A549 treated with CpdA at 1 μM for 4 hours (cell line): ENCODE measurements at places on chromosomes 12 and 14. TPM values are rescaled to one million over a fixed set of nuclear protein-coding genes. Genes with fewer than 3 reads are reported as not detected.

Gene L2HGDH
- 9.7 to 11.8 TPM (median 10.2 TPM) in 5 replicates for total RNA-seq

Gene SLC6A12
- total RNA-seq, result 0.65 to 1.5 TPM (median 0.76 TPM) in 5 replicates

Gene LMO3
- total RNA-seq, result not detected in 5 replicates

Gene PKP2
- 2.1 to 3.1 TPM (median 2.5 TPM) in 5 replicates for total RNA-seq

Gene MLF2
- 262 to 311 TPM (median 307 TPM) in 5 replicates for total RNA-seq

Gene TSPAN9
- total RNA-seq, result 16.7 to 22.0 TPM (median 19.1 TPM) in 5 replicates

Gene ITGB7
- total RNA-seq, result 0.29 to 0.56 TPM (median 0.45 TPM) in 5 replicates

Gene RNASE1
- total RNA-seq, result 0.16 to 0.35 TPM (median 0.24 TPM) in 3 of 5 replicates, not detected in the others

Gene RNF212B
- total RNA-seq, result not detected in 5 replicates

Gene MEG3
- total RNA-seq, result 56.5 to 102 TPM (median 73.0 TPM) in 5 replicates

Gene ADAMTS20
- total RNA-seq, result not detected in 5 replicates

Gene TDG
- total RNA-seq, result 25.7 to 33.7 TPM (median 26.9 TPM) in 5 replicates

Gene IFI27
- total RNA-seq, result 0.62 to 2.3 TPM (median 0.95 TPM) in 5 replicates

Gene KERA
- total RNA-seq, result not detected in 5 replicates

Gene COPZ1
- 217 to 341 TPM (median 246 TPM) in 5 replicates for total RNA-seq

Gene ART4
- not detected in 5 replicates for total RNA-seq

Gene ANKS1B
- total RNA-seq, result 0.24 to 0.63 TPM (median 0.47 TPM) in 5 replicates

Gene CCDC38
- 0.06 to 0.24 TPM (median 0.12 TPM) in 5 replicates for total RNA-seq

Gene LGR5
- 0.08 TPM in 1 of 5 replicates, not detected in the others for total RNA-seq

Gene KRT79
- total RNA-seq, result 0.09 to 0.22 TPM (median 0.16 TPM) in 4 of 5 replicates, not detected in the other

Gene OR6C2
- total RNA-seq, result not detected in 5 replicates

Gene RERG
- 0.14 to 0.47 TPM (median 0.21 TPM) in 5 replicates for total RNA-seq

Gene FSCB
- total RNA-seq, result not detected in 5 replicates

Gene KRT71
- not detected in 5 replicates for total RNA-seq

Gene CMA1
- total RNA-seq, result not detected in 5 replicates

Gene KRT85
- not detected in 5 replicates for total RNA-seq

Gene NID2
- total RNA-seq, result 16.2 to 25.5 TPM (median 18.1 TPM) in 5 replicates

Gene CISTR
- not detected in 5 replicates for total RNA-seq

Gene GON7
- 13.5 to 18.5 TPM (median 15.5 TPM) in 5 replicates for total RNA-seq

Gene MPHOSPH9
- 16.1 to 32.0 TPM (median 23.9 TPM) in 5 replicates for total RNA-seq

Gene PZP
- not detected in 5 replicates for total RNA-seq

Gene KRT72
- total RNA-seq, result not detected in 5 replicates

Gene TBC1D30
- 1.8 to 2.5 TPM (median 2.0 TPM) in 5 replicates for total RNA-seq

Gene RTL1
- total RNA-seq, result 0.23 to 0.35 TPM (median 0.31 TPM) in 5 replicates

Gene NEUROD4
- total RNA-seq, result not detected in 5 replicates

Gene GMFB
- 36.4 to 97.2 TPM (median 37.5 TPM) in 5 replicates for total RNA-seq

Gene C14orf180
- not detected in 5 replicates for total RNA-seq

Gene LRRC43
- total RNA-seq, result 0.14 to 0.24 TPM (median 0.17 TPM) in 3 of 5 replicates, not detected in the others

Gene CLEC6A
- total RNA-seq, result not detected in 5 replicates

Gene CIDEB
- 0.18 to 0.50 TPM (median 0.32 TPM) in 5 replicates for total RNA-seq

Gene TRIAP1
- total RNA-seq, result 73.7 to 84.0 TPM (median 78.3 TPM) in 5 replicates

Gene ST8SIA1
- 0.06 to 0.08 TPM in 2 of 5 replicates, not detected in the others for total RNA-seq

Gene SLC6A13
- total RNA-seq, result 0.21 to 0.66 TPM (median 0.51 TPM) in 4 of 5 replicates, not detected in the other

Gene SCYL2
- total RNA-seq, result 16.7 to 22.6 TPM (median 20.4 TPM) in 5 replicates

Gene OASL
- 3.9 to 5.0 TPM (median 4.6 TPM) in 5 replicates for total RNA-seq

Gene B3GNT4
- 0.48 to 0.97 TPM (median 0.63 TPM) in 5 replicates for total RNA-seq

Gene VRTN
- total RNA-seq, result not detected in 5 replicates

Gene TOMM20L
- not detected in 5 replicates for total RNA-seq

Gene DDX24
- total RNA-seq, result 175 to 191 TPM (median 183 TPM) in 5 replicates
